ENCODE measurements at places on chromosomes 5 and 9. TPM values are rescaled to one million over a fixed set of nuclear protein-coding genes. Genes with fewer than 3 reads are reported as not detected.

CLINT1 gene
- 81.5 TPM for total RNA-seq

HTR1A gene
- not detected for total RNA-seq

LIFR gene
- 6.5 TPM for total RNA-seq

CREB3 gene
- total RNA-seq, result 69.3 TPM

PPIC gene
- total RNA-seq, result 16.4 TPM

FEM1C gene
- 7.0 TPM for total RNA-seq

HSD17B3 gene
- 0.18 TPM for total RNA-seq
